Erythroblast (primary cell): ENCODE measurements at places on chromosomes 5 and 9.

DNA sequence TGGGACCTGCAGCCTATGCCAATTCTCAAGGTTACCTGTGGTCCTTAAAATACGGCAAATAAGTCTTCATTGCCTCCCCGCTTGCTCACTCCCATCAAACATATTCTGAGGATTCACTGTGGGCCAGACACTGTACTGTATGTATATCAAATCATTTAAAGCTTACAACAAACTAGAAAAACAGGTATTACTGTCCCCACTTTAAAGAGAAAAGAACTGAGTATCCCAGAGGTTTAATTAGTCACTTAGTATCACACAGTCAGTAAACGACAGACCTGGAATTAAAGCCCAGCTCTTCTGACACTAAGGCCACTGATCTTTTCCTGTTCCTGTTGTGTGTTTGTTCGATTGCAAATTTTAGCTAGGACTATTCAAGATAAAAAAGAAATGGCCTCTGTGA is 248.2 kb downstream of the ACTL7B start:
- no peak for DNase-seq

- DNase-seq: no peak
Observed at GRCh38 chr5:19210886-19211285, 777.1 kb downstream of the CDH18 start.

DNA sequence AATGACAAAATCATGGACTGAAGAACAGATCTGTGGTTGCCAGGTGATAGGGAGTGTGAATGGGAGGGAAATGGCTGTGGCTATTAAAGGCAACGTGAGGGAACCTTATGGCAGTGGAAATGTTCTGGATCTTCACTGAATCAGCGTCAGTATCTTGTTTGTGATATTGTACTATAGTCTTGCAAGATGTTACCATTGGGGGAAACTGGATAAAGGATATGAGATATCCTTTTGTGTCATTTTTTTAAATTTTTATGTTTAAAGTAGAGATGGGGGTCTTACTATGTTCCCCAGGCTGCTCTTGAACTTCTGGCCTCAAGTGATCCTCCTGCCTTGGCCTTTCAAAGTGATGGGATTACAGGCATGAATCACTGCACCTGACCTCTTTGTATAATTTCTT is 95.5 kb downstream of the RPS23 start:
- DNase-seq: no peak

DNA sequence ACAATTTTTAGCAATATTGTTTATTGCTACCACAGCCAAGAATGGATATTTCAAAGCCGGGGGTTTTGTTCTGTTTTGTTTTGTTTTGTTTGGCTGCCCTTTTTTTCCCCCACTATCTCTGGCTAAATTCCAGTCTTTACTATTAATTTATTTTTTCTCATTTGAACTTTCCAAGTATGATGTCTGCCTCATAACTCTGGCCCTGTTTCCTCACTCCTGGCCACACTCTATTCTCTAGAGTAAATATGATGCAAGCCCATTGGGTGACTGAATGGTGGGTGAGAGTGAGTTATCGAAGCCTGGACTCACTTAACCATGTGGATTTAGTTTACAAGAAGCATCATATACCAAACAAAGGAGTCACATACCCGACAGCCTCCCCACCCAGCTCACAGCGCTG is 41.9 kb downstream of the WDR36 start:
- no peak for DNase-seq

GRCh38 chr5:67366276-67366675 is 169.7 kb upstream of the CD180 start:
- no peak for DNase-seq
